ENCODE measurements at places on chromosomes 6 and 20.

DNA sequence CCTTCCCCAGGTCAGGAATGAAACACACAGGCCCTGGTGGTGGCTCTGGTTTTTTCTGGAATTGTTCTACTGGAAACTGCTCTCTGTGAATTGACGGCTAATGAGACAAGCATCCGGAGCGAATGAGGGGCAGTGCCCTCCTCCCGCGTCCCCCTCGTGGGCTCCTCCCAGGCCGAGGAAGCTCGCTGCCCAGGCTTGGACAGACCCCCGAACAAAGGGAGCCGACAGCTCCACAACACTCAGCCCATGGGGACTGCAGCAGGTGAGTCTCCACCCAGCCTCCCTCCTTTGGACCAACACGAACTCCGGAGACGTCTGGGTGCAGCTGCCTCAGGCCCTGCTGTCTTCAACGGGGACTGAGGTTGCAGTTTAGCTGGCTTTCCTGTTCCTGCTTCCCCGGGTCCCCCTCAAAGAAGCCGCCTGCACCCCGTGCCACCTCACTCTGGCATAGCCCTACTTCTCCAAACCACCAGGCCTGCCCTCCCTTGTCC lies 31.3 kb upstream of the AFDN start:
- DNase-seq = no peak

DNA sequence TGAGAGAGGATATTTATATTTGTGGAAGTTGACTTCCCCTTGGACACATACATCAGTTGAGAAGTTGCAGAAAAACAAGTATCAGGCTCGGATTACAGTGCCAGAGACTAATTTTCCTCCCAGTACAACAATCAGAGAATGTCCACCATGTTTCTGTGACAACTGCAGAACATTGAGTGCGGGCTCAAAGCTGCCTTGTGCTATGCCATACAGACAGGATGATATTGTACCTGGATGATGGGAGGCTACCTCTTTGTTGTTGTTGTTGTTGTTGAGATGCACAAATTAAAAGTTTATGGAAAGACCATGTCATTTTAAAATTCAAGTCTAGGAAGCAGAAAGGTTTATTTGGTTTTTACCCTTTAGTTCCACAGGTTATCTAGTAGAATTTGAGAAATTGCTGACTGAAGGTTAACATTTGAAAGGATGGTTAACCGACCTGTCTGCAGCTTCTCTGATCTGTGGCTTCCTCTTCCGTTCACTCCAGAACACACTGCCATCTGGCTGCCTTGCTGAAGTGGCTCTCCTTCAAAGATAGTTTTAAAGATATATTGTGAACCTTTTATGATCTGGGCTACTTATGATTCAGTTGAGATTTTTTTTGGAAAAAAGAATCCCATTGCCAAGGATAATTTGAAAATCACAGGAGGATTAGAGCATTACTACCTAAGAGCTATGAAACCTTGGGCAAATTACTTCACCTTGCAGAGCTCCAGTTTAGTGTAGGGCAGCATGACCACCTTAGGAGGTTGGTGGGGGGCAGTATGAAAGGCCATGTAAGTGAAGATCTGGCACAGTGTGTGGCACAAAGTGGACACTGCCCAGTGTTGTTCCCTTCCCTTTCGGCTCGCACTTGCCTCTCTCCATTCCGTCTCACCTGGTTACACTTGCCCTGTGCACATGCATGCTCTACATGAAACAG lies 15.9 kb downstream of the TMEM200A start:
- no peak for DNase-seq

- no peak for DNase-seq
These were observed 22.7 kb upstream of the HLA-DQA1 start for GRCh38 chr6:32614366-32615081.

DNA sequence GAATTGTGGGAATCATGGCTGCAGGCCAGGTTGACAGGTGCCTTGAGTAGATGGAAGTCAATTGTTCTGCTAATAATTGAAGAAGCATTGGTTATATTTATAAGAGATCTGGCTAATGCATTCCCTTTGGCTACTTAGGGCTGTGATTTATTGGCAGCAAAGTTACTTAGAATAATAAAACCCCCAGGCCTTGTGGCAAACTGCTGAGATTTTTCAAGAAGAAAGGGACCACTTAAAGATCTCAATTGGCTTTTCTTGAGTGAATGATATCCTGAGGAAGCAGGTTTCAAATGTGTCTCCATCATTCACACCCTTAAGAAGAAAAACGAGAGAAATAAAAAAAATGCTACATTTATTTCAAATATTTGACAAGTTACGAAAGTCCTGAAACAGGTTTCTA lies 27.4 kb downstream of the DDO start:
- DNase-seq = no peak

GRCh38 chr6:12379181-12379580 lies 89.0 kb downstream of the EDN1 start:
- DNase-seq = no peak

Measured in NCI-H1417 treated with DMSO at 0.1 percent for 48 hours (cell line).